ENCODE measurements at places on chromosomes 6 and 20.
A peak's percentile ranks its signal among the peaks of the same experiment; 100 is the strongest.

DNA sequence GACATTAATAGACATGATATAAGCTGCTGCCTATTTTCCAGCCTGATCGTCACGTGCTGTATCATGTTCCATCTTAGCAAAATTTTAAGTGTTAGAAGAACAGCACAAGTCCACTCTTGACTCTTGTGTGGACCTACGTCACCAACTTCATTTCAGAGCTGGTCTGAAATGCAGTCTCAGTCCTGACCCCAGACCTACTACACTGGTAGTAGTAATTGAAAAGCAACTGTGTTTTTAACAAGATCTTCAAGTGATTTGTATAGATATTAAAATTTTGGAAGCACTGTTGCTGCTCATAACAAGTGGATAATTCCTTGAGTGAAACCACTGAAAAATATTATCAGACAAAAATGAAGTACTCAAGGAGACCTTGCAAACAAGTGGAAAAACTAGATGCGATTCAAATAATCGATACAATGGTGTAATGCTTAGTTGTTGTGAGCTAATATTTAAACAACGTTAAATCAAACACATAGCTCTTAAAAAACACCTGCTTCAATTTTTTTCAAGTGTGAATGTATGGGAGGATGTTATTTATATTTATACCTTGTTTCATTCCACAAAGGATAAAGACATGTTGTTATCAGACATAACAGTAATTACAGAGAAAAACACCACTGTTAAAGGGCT, 110.9 kb upstream of the JAG1 start:
- peak; percentile 34 for DNase-seq

DNA sequence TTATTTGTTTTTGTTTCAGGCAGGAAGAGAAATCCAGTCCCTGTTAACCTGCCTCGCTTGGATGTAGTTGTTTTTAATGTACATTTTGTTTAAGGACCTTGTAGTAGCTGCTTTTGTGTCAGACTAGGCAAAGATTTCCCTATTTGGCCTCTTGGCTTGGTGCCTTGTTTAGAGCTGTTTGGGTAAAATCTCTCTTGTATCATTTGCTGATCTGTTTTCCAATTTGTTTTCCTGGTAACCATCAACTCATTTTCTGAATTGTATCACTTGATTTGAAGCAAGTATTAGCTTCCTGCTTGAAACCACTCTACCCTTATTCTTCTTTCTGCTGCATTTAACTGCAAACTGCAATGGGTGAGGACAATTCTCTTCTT, 160.7 kb downstream of the ZFAND3 start:
- DNase-seq, result peak; percentile 53

DNA sequence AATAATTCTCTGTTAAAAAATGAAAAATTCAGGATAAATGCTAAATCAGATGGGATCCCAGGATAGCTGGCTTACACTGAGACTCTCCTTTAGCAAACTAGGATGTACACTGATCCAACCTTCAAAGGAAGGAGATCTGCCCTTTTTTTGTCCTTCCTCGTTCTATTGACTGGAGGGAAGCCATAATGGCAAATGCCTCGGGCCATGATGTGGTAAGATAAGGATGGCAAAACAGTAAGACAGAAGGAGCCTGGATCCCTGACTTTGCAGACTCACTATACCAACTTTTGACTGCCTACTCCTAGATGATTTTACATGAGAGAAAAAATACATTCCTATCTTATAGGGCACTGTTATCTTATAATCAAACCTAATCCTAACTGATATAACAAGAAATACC, 156.9 kb upstream of the BEND3 start:
- no peak for DNase-seq

DNA sequence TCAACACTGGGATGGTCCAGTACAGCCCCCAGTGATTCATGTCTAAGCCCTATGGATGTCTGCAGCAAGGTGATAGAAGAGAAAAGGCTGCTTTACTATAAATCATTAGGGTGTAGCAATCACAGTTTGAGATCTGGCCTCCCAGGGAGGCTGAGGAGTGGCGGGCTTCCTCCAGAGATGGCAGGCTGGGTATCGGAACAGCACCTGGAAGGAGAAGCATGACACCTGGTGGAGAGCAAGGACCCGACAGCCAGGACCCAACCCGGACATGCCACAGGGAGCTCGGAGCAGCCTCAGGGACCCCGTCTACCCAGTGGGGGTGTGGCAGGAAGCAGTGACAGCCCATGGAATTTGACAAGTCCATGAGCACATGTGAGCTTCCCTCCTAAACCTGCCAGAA, 114.8 kb upstream of the CD93 start:
- peak; percentile 47 for DNase-seq

DNA sequence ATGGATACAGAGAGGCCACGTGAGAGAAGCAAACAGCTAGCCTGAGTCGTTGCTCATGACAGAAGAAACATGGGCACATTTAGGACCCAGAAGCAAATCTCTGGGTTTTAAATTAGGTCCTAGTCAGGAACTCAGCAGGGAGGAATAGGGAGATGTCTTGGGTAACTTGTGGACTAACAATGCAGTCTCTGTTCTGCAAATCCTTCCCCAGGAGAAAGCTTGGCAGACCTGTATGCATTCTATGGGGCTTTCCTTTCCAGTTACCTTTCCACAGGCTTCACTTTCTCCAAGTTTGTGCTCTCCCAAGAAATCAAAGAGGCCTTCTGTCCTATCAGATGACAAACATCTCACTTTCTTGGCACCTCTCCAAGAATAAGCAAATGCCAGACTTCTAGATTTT, 47.2 kb upstream of the PLCB4 start:
- no peak for DNase-seq

- DNase-seq, result no peak
These were observed 8.9 kb upstream of the SLC22A1 start for GRCh38 chr6:160112628-160113299.

GRCh38 chr6:122726649-122727048, 52.9 kb upstream of the FABP7 start:
- DNase-seq, result no peak

- DNase-seq, result no peak
These were observed 323.8 kb downstream of the QKI start for GRCh38 chr6:163738304-163738703.

GRCh38 chr20:62736407-62737071, 27.9 kb downstream of the NTSR1 start:
- DNase-seq, result no peak

DNA sequence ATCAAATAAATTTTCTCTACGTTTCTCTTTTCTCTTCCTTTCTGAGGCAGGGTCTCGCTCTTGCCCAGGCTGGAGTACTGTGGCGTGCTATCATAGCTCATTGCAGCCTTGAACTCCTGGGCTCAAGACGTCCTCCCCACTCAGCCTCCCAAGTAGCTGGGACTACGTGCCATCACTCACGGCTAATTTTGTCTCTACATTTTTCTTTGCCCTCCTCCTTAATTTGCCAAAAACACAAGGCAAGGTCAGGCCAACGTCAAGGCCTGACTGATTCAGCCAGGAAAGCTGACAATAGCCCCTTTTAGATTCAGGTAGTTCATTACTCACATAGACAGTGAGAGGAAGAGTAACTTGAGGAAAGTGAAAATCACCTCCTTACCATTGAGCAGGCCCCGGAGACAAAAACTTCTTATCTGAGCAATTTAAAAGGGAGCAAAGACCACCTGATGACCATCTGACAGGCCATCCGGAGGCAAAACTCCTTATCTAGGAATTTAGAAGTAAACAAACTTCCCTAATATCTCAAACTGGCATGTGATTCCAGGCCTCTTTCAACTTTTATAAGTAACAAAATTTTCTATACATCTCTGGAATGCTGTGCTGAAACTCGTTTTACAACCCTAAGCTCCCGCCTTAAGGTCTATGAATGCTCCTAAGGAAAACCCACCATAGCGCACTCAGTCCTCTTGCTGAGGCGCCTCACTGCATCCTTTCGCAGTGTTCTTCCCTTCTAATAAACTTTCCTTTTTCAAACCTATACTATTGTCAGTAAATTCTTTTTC, 42.1 kb upstream of the SRPK1 start:
- DNase-seq, result no peak

GRCh38 chr6:169109411-169110220, 144.0 kb downstream of the THBS2 start:
- DNase-seq, result no peak

DNA sequence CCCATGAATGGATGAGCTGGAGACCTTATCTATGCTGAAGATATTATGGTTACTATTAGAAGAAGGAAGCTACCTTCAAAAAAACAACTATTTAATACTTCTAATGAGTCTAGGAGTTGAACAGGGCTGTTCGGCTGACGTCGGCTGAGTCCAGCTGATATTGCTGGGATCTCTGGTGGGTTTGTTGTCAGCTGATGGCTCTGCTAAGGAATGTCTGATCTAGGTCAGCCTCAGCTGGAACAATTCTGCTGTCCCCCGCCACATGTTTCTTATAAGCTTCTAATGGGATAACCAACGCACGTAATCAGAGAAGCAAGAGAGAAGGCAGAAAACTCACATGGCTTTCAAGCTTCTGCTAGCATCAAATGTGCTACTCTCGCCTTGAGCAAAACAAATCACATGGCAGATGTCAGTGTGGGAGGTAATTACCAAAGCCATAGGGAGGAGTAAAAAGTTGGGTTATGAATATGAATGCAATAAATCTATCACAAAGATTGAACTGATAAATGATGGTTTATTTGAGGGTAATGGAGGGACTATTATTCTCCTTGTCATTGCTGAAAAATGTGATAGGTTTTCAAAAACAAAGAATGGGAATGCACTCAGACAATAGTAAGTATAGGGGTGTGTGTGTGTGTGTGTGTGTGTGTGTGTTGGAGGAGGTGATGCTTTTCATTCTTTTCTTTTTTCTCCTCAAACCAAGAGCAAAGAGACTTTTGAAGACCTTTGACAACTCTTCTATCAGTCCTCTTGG, 71.5 kb downstream of the BTBD3 start:
- DNase-seq, result no peak

DNA sequence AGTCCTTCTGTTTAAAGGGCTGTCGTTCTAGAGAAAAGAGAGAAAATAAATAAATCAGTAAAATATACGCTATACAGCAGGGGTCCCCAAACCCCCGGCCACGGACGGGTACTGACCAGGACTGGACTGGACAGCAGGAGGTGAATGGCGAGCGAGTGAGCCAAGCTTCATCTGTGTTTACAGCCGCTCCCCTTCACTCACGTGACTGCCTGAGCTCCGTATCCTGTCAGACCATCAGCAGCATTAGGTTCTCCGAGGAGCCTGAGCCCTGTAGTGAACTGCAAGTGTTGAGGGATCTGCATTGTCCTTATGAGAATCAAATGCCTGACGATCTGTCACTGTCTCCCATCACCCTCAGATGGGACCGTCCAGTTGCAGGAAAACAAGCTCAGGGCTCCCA, 76.5 kb downstream of the ZNF217 start:
- no peak for DNase-seq

GRCh38 chr20:36314734-36315544, 8.8 kb downstream of the DLGAP4 start:
- DNase-seq, result no peak

GRCh38 chr20:62244644-62245108, 6.4 kb downstream of the OSBPL2 start:
- no peak for DNase-seq

DNA sequence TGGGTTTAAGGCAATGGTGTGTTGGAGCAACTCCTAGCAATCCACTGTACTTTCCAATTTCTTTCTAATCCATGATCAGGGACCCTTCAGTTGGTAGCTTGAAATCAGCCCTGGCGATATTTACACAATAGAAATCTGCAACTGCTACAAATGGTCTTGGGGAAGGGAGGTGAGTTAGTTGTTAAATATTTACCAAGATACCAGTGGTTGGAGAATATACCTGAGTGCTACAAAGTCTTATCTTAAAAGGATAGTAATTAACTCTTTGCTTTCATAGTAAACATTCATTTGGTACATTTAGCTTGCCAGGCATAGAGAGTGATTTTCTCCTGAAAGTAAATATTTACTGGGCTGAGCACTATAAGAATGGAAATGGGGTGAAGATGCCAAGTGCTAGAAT, 568.2 kb downstream of the BCKDHB start:
- no peak for DNase-seq

GRCh38 chr20:49769048-49769581, 43.5 kb upstream of the SLC9A8 start:
- DNase-seq, result no peak

- no peak for DNase-seq
These were observed 56.6 kb upstream of the RIN2 start for GRCh38 chr20:19701429-19701828.

DNA sequence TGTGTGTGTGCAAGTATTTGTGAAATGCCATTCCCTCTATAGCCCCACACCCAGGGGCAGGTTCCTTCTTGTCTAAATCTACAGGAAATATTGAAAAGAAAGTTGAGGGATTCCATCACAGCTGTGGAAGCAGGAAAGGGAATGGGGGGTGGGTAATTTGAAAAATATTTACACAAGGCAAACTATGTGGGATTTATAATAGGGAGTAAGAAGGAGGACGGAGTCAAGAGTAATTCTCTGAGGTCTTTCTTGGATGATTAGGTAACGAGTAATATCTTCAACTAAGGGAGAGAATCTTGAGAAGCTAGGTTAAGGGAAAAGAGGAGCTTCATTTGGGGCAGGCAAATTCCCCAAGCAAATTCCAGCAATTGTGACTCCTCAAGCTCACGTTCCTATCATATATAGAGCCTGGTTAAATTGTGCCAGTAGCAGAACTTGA, 113.5 kb upstream of the SGK1 start:
- DNase-seq, result no peak

- DNase-seq, result no peak
These were observed 435.2 kb upstream of the MANEA start for GRCh38 chr6:95142101-95142500.

- DNase-seq, result no peak
These were observed 113.3 kb downstream of the SASH1 start for GRCh38 chr6:148455674-148456558.
